ENCODE measurements at places on chromosomes 2 and 18. TPM values are rescaled to one million over a fixed set of nuclear protein-coding genes. Genes with fewer than 3 reads are reported as not detected.

The ASXL3 gene
- 0.87 TPM for total RNA-seq

The GLI2 gene
- total RNA-seq = 5.1 TPM

The SERPINB3 gene
- total RNA-seq = not detected

The NGEF gene
- total RNA-seq = 1.2 TPM

The POLR1B gene
- 16.7 TPM for total RNA-seq

The OR6B2 gene
- total RNA-seq = not detected

All from uterine smooth muscle cell (primary cell).